DMS53 (cell line): ENCODE measurements at places on chromosomes 2 and 18.

GRCh38 chr2:213159768-213160167 lies 8.4 kb upstream of the IKZF2 start:
- no peak for DNase-seq

- no peak for DNase-seq
Measured at GRCh38 chr2:34031097-34031496, 432.0 kb upstream of the FAM98A start.

- DNase-seq = no peak
Measured at GRCh38 chr2:30798536-30798991, 8.7 kb downstream of the CAPN13 start.

DNA sequence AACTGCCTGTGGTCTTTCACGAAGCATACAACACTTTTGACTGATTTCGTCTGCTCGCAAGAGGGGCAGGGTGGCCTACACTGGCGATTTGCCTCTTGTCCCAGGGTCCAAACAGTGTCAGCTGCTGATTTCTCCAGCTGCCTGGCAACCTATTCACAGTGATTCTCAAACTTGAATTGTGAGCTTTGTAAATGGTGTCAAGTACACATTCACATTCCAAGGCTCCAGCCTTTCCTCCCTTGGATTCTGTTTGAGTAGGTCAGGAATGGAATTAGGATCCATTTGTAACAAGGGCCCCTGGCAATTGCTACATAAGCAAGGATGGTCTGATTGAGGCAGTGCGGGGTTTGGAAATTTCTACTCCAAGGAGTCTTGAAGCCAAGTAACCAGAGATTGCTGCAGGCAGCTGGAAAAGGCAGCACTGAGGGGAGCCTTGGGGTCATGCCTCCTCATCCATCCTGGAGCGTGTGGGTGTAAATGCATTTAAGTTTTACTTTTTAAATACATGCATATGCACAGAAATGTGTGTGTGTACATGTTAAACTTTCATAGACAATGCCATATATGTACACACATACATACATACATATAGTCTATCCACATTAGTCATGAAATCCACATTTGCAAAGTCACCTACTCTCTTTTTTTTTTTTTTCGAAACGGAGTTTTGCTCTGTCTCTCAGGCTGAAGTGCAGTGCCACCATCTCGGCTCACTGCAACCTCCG lies 86.8 kb upstream of the UXS1 start:
- no peak for DNase-seq

GRCh38 chr2:66686755-66687154 lies 251.8 kb downstream of the MEIS1 start:
- no peak for DNase-seq

GRCh38 chr2:61015976-61016375 lies 1.5 kb upstream of the PEX13 start:
- peak; percentile 81 for DNase-seq

GRCh38 chr2:209305746-209306196 lies 118.1 kb upstream of the MAP2 start:
- no peak for DNase-seq

GRCh38 chr2:74036010-74036409 lies 51.3 kb downstream of the TET3 start:
- DNase-seq = no peak

GRCh38 chr2:187409682-187410081 lies 38.4 kb downstream of the CALCRL start:
- DNase-seq = no peak

DNA sequence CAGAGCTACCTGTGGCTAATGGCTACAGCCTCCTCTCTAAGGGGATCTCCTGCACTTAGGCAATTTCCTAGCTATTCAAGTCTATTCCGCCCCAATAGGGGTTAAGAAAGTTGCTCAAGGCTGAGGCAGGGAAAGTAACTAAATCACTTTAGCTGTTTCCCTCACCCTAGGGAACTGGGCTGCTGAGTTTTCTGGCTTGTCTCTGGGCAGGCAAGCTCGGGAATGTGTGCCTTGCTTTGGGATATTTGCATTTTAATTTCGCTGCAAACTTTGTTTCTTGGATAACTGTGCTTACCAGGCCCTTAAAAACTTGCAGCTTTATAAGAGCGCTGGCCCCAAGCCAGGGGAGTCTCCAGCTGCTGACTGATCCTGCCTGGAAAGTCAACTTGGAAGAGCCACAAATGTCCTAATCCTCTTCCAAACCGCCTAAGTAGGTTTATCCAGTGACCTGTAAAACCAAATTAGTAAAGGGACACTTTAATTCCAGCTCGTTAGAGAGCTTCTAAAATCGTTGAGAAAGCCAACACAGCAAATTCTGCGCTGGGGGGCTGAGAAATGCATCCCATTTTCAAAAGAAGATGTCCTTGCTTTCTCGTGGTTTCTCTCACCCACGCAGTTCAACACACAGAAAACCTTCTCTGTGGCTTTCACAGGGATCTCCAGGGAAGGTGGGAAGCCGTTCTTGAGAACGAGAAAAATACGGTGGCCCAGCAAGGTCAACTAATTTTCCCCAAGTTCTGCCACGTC lies 59.5 kb upstream of the SP3 start:
- no peak for DNase-seq

DNA sequence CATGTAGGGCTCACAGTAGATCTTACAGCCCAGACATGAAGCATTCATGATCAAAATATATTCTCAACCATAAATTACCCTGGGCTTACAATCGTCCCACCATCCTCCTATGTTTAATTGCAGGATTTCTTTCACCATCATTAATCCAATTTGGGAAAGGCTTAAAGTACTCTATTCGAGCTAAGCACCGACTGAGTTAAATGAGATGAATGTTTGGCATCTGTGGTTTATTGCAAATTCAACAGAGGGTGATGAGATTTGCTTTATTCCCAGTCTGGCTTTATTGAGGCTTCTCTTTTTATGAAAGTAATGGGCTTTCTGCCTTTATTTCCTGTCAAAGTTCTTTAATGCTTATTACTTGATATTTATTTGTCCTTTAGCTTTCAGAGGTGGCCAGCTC lies 159.0 kb downstream of the METTL4 start:
- DNase-seq = no peak

- no peak for DNase-seq
Measured at GRCh38 chr2:189164746-189165145, 14.8 kb downstream of the COL5A2 start.

DNA sequence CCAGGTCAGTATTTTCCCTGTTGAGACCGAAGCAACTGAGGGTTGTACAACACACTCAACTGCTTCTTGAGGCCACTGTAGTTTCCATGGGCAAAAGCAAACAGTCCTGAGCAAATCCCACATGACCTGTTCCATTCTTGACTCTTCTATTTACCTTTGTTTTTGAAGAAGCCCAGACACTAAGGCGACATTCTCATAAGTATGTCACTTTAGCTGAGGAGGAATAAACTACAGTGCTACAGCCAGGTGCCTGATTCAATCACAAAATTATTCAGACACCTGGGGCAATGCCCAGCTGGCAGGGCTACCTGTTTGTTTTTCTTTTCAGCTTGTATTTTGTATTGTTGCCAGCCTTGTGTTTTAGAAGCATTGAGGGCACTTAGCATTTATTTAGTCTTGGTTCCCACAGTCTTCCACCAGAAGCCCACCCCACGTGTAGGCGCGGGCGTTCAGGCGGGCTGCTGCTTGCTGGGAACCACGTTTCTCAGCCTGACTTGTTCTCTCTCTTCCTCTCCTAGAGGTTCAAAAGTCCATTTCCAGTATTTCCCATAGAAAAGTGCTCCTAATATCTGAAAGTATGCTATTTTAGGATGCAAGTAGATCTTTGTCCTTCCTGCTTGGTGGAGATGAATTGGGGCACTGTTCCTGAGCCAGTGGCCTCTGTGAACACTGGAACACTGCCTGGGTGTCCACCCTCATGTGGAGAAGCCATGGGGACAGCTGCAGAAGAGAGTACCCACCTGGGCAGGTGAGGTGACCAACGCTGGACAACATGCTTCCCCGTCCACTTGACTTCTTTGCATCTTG lies 99.0 kb upstream of the COPS8 start:
- DNase-seq = peak; percentile 58

DNA sequence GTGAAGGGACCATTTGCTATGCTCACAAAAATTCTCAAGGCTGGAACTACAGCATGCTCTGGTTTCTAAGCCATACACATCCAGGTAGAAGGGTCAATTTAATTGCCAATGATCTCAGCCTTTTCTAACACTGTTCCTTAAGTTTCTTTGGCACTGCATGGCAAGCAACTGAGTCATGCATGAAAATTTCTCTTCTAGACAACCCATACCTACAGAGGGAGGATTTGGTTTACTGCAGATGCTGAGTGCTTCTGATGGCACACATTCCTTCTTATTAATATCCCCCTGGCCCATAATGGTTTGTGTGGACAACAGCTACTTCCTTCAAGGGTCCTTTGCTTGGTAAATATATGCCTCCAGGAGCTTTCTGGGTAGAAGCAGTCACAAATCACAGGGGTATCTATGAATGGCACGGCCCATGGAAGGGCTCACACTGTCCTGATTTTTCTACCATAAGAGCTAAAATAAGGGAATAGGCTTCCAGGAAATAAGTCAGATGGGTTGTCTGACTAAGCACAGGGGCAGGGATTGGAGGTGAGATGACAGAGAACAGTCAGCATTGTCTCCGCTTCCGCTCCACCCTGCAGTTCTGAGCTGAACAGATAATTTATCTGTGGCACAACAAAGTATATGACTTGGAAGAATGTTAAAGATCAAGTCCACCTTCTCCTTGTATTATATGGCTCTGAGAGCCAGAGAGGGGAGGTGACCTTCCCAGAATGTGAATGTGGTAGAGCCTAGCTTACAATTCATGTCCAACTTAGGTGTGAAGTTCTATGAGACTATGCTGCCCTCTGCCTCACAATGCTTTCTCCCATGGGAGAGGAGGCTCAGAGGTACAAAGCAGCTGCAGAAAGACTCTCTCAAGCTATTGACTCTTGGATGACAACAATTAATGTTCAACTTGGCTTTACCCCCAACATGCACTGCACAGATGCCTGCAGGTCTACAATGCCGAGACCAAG lies 199.2 kb upstream of the TNP1 start:
- peak; percentile 56 for DNase-seq

GRCh38 chr2:230924092-230924469 lies 961 bp downstream of the GPR55 start:
- no peak for DNase-seq

GRCh38 chr18:191725-192124 lies 33.4 kb downstream of the USP14 start:
- DNase-seq = no peak

- DNase-seq = no peak
Measured at GRCh38 chr2:14303366-14304115, 329.0 kb upstream of the LRATD1 start.

DNA sequence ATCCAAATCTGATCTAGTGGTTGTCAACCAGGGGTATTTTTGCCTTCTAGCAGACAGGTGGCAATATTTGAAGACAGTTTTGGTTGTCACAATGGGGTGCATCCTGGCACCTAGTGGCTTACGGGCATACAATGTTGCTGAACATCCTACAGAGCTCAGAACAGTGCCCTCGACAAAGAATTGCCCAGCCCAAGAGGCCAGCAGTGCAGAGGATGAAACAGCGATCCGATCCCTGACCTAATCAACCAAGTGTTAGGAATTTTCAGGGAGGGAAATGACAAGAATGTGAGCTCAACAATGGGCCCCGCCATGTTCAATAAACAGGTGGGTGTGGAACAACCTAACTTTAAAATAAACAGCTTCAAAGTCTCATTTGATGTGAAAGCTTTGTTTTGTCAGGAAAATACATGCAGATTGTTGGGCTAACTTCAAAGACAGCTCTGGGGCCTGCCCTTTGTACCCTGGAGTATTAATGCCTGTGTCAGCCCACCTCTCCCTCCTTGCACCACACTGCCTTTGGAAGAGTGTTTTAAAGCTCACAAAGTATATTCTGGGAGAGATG lies 22.5 kb upstream of the SCYGR5 start:
- DNase-seq = no peak

GRCh38 chr2:146131048-146131447 lies 1611.1 kb upstream of the ZEB2 start:
- DNase-seq = peak; percentile 31

GRCh38 chr2:226017537-226017936 lies 618.0 kb downstream of the NYAP2 start:
- no peak for DNase-seq

DNA sequence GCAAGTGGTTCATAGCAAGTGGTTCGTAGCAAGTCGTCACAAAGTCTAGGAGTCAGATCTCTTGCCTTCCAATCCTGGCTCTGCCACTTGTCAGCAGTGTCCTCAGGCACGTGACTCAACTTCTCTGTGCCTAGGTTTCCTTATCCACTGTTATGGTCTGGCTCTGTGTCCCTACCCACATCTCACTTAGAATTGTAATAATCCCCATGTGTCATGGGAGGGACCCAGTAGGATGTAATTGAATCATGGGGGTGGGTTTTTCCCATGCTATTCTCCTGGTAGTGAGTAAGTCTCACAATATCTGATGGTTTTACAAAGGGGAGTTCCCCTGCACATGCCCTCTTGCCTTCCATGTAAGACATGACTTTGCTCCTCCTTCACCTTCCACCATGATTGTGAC lies 51.8 kb upstream of the AP1S3 start:
- DNase-seq = no peak
